HL-60 (cell line): ENCODE measurements at places on chromosomes 12 and 14.
A peak's percentile ranks its signal among the peaks of the same experiment; 100 is the strongest.

DNA sequence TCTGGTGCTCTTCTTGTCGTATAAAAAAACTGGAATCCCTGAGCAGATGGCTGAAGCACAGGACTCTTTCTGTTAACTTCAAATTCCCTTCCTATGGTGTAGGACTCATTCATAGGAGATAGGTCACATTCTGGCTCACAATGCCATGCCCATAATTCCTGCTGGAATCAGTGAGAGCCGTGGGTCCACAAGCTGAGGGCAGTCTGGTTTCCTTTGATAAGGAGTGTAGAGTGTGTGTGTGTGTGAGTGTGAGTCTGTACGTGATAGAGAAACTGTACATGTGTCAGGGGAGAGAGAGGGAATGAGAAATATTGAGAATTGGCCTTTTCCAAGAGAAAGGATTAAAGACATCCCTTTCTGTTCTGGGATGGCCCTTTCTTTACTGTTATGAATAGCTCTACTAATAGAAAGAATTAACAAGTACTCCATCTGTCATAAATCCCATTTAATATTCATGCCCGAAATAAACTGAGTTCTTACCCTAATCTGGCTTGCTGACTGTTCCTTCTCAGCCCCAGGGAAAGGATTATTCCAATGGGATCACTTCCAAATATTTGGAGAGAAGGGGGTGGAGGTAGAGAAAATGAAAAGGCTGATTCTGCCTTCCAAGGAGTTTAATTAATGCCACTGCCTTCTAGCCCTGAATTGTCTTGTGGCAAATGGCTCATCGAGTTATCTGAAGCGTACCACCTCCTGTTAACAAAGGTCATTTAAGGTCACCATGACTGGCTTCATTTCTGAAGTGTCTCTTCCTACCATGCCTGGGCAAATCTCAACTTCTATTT is 79.0 kb downstream of the TMX1 start:
- no peak for DNase-seq

GRCh38 chr14:63508033-63508432 is 35.1 kb downstream of the PPP2R5E start:
- DNase-seq = no peak

DNA sequence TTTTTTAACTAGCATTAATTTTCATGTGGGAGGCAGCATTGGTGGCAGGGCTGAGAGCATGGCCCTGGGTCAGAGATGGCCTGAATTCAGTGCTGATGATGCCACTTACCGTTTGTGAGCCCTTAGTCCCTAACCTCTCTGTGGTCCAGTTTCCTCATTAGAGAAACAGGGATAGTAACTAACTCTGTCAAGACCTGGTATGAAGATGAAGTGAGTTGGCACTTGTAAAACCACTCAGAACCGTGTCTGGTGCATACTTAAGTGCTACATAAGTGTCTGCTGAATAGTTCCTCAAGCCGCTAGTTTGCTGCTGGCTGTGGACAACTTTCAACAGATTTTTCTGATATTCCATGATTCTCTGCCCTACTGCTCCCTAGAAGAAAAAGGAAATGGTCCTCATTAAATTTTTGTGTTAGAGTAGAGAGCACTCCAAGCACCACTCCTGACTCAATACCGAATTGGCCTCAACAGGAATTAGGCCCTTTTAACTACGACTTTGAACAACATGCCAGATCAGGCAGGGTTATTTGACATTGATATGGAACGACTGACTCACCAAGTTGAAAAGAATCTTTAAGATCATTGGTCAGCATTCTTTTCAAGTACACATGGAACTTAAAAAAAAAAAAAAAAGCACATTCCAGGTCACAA is 250.2 kb downstream of the ANO2 start:
- no peak for DNase-seq

DNA sequence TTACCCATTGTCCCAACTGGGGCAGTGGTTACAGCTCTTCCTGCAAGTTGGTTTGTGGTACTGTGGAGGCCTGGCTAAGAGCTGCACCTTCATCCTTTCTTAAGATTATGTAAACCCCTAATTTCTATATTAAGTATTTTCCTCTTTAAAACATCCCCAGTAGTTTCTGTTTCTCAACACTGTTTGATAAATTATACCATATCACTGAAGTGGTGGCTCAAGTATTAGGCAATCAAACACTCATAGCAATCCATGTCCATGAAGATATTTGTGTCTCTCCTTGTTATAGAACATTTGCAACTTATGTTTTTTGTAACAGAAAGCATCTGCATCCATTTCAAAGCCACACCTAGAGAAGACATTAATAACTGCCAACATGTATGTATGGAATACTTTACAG is 31.8 kb downstream of the ATXN3 start:
- DNase-seq = no peak

GRCh38 chr12:159156-159782 is 54.7 kb downstream of the SLC6A12 start:
- DNase-seq = no peak

DNA sequence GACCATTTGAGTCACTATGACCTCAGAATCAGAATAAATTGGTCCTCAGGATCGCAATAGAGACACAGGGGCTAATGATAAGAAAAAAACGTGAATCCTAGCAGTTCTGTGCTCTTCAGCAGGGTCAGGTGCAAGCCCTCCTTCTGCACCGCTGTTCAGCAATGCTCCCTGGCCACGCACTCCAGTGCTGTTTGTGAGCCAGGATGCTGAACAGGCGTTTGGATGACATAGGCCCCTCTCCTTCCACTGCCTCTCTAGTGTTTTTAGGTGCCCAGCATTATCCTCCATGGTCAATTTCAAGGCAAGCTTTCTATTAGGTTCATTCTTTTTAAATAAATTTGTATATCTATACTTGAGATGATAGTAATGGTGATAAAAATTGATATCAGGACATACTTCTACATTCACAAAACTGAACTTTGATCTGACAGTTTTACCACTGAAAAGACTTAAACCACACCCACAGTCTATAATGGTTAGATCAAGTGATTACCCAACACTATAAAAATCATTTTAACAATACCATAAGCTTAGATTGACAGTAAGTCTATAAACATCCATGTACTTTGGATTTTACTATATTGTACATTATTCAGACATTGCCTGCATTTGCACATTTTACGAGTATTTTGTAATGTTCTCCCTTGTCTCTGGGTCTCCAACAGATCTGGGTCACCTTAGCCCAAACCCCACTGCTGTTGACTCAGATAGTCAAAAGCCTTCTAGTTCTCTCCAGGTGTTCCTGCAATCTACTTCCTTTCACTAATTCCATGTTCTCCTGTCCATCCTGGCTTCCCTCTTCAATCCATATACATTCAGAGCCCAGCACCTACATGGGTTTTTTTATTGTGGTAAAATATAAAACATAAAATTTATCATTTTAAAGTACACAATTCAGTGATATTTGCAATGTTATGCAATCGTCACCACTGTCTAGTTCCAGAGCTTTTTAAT is 114.9 kb upstream of the COCH start:
- DNase-seq = no peak

DNA sequence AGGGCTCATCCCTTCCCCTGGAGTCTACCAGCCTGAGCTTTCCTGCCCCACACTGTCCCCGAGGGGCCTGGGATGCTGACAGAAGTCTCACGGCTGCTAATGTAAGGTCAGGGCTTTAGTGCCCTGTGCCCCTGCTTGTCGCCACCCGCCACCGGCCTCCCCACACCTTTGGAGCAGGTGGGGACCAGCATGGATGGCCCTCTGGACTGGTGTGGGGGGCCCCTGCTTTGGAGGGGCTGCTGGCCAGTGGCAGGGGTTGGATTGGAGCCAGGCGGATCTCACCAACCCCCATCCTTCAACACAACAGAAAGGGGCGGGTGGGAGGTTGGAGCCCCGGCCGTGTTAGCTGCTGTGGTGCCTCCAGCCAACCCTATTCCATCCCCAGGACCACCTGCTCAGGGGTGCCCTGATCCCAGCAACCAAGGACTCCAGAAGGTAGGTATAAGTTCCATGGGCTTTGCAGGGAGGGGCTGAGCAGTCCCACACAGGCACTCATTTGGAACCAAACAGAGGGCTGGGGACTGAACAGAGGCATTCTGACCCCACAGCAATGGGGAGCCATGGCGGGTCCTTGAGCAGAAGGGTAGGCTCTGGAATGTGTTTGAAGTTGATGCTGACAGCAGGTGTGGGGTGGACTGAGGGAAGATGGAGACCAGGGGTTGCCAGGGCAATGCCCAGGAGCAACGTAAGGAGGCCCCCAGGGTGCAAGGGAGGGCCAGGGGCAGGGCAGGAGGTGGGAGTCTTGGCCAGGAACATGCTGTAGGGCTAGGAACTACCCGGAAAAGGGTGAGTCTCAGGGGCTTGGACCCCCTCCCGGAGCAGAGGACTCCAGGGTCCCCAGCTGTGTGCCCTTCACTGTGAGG is 145.1 kb upstream of the C14orf180 start:
- no peak for DNase-seq

DNA sequence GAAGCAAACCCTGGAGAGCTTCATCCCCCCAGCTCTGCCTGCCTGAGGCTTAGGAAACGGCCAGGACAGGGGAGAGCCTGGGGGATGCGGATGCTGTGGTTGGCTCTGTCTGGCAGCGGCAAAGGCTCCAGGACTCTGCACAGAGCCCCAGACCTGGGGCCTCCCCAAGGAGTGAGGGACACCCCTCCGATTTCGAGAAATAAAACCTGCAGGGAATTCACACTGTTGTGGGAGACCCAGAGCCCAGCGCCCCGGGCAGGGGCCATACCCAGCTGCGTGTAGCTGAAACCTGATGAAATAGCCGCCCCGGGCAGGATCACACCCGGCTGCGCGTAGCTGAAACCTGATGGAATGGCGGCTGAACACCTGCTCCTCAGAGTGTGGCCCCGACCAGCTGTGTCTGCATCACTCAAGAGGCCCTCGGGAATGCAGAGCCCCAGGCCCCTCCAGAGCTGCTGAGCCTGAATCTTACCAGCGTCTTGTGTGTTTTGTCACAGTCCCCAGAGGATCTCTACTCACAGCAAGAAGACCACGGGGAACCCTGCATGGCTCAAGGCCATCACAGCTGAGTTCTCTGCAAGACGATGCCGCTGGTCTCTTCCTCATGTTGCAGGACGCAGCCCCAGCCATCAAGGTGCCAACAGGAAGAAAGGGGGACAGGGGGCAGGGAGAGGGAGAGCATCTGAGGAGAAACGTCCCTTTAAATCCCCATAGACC is 46.5 kb upstream of the GALNT9 start:
- no peak for DNase-seq

DNA sequence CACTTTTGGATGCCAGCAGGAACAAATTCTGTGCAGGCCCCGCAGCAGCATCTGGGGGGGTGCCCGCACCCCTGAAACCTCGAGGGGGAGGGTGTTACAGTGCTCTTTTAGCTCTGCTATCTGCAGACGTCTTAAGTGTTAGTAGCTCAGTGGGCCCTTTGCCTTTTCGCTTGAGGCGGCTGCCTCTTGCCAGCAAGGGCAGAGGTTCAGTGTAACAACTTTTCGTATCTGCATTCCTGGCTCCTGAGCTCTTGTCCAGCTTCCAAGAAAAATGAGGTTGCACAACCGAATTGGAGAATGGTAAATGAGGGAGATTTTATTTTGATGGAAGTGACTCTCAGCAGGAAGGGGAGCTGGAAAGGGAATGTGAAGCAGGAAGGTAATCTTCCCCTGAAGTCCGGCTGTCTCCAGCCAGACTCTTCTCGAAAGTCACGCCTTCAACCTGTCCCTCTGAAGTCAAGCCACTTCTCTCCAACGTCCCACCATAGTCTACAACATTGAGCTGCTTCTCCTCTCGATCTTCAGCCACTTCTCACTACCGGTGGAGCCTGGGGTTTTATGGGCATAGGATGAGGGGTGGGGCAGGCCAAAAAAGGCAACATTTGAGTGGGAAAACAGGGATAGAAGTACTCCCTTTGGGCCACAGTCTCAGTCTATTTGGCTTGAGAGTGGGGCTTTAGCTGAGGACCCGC is 17.8 kb downstream of the TAS2R50 start:
- DNase-seq = no peak

- DNase-seq = peak; percentile 50
These were observed 19.4 kb downstream of the ACVRL1 start for GRCh38 chr12:51926718-51927117.

DNA sequence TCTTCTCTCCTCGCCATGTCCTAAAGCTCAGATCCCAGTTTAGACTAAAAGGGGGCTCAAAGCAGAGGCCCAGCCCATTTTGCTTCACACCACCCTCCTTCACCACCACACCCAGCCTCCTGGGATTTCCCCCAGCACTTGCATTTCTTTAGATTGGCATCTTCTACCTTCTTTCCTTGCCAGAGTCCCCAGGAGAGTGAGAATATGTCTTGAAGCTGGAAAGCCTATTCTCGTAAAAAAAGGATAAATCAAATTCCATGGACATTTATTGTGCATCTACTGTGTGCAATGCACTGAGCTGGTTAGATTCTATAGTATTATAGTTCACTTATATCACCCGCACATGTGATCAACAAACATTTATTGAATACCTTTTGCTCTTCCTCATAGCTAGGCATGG is 10.2 kb downstream of the FBXW8 start:
- no peak for DNase-seq

DNA sequence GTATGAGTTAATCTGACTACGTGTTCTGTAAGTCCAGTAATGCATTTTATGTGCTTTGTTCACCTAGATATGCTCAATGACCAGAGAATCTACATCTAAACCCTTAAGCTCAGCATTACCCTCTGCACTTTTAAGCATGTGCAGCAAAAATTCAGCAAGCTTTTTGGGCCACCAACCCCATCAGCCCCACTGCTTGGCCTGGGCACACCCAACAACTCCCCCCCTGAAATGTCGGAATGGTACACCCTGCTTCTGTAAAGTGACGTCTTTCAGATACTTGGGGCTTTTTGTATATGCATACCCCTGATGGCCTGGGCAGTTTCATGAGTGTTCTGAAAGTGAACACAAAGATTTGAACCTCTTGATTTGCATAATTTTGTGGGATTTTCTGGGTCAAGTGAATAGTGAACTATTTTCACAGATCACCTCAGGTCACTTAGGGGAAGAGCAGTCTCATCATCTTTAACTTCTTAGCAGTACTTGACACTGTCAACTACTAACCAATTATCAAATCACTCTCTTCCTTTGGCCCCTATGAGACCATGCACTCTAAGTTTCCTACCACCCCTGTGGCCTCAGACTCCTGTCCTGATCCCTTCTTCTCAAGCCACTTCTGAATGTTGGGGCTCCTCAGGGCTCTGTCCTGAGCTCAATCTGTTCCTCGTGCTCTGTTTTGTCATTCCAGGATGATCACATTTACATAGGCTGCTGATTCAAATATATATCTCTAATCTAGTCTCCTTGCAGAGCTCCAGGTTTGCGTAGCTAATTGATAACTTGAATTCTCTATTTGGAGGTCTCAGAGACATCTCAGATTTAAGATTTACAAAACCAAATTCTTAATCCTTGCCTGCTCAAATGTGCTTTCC is 36.3 kb upstream of the PPM1A start:
- no peak for DNase-seq

DNA sequence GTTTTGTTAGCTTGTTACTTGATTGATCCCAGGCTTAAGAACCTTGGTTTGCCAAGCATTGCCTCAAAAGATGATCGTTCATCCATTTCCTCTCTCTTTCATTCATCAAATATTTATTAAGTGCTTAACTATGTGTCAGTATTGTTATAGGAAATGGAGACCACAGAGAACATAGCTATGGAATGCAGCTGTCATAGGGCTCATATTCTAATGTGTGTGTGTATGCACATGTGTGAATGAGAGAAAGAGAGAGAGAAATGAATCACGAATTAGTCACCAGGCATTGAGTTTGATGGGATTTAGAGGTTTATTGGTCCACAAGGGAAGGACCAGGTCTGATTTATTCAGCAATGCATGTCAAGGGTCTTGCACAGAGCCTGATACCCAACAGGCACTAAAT is 71.0 kb upstream of the FBXO21 start:
- DNase-seq = no peak
